ENCODE measurements at places on chromosomes 11 and 22. TPM values are rescaled to one million over a fixed set of nuclear protein-coding genes. Genes with fewer than 3 reads are reported as not detected.
A peak's percentile ranks its signal among the peaks of the same experiment; 100 is the strongest.

DNA sequence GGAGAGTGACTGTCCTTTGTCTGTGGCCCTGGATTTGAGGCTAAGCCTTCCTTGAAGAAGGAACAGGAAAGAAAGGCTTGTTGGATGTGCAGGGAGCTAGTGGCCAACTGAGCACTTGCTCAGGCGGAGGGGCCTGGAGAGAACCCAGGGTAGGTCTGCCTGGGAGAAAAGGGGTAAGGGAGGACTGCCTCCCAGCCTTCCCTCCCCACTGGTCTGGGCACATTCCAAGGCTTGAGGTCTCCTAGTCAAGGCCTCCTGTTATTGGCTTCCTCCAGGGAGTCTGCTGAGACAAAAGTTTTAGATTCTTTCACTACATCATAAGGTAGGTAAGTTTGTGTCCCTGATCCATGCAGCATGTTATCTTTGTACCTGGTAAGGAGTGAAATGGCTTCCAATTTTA, 15.2 kb downstream of the KCNQ1OT1 start:
- DNase-seq: no peak
- no peak overlapping the region for H3K4me3 ChIP-seq
- H3K4me1 ChIP-seq: no peaks in the 10 kb centered on the region
- H3K36me3 ChIP-seq: no peaks in the 10 kb centered on the region
- H3K27ac ChIP-seq: no peak overlapping the region

GRCh38 chr22:39833093-39833492, 60.5 kb downstream of the ENTHD1 start:
- H3K4me1 ChIP-seq: no peaks in the 10 kb centered on the region
- DNase-seq: no peak
- no peaks in the 10 kb centered on the region for H3K36me3 ChIP-seq
- H3K27me3 ChIP-seq: peaks cover 74% of the 10 kb centered on the region
- H3K27ac ChIP-seq: no peak overlapping the region

- no peak for DNase-seq
- H3K27ac ChIP-seq: no peak overlapping the region
- H3K4me3 ChIP-seq: no peak overlapping the region
- H3K4me1 ChIP-seq: no peaks in the 10 kb centered on the region
Measured at GRCh38 chr11:78889698-78890097, 315.0 kb upstream of the NARS2 start.

GRCh38 chr11:41274831-41275230, 184.6 kb downstream of the LRRC4C start:
- no peaks in the 10 kb centered on the region for H3K27me3 ChIP-seq
- no peak for DNase-seq
- H3K36me3 ChIP-seq: no peaks in the 10 kb centered on the region
- H3K4me1 ChIP-seq: no peaks in the 10 kb centered on the region
- H3K4me3 ChIP-seq: no peak overlapping the region

DNA sequence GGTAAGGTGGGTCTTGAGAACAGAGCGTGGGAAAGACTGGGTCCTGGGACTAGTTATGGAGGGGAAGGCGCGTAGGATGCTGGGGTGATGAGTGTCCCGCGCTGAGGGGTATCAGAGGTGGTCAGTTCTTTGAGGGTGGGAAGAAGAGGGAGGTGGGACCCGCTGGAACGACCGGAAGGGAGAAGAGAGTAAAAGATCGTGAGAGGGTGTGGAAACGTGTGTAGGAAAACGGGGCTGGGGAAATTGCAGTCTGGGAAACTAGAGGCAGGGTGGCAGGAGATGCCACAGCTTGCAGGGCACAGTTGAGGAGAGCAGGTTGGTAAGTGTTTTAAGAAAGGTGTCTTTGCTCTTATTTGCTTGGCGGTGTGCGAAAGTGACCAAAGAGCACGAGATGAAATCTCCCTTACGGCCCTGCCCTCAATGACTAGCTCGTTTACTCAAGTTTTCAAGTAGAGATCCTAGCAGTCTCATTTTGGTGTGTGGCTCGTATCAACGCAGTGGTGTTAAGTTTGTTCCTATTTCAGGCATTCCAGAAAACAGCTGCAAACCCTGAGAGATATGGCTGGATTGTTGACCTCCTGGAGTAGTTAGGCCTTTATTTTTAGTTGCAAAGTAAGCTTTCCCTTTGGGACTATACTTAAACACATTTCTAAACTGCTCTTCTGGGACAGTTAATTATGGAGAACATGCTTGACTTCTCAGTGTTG, 615 bp downstream of the STT3A start:
- peak; percentile 35 for DNase-seq
- H3K4me1 ChIP-seq: peaks cover 27% of the 10 kb centered on the region
- no peaks in the 10 kb centered on the region for H3K27me3 ChIP-seq

GRCh38 chr11:9633679-9634078, 30.2 kb upstream of the SWAP70 start:
- H3K27ac ChIP-seq: no peak overlapping the region
- no peak overlapping the region for H3K4me3 ChIP-seq
- H3K4me1 ChIP-seq: no peaks in the 10 kb centered on the region
- H3K27me3 ChIP-seq: no peaks in the 10 kb centered on the region
- H3K36me3 ChIP-seq: no peaks in the 10 kb centered on the region
- no peak for DNase-seq

DNA sequence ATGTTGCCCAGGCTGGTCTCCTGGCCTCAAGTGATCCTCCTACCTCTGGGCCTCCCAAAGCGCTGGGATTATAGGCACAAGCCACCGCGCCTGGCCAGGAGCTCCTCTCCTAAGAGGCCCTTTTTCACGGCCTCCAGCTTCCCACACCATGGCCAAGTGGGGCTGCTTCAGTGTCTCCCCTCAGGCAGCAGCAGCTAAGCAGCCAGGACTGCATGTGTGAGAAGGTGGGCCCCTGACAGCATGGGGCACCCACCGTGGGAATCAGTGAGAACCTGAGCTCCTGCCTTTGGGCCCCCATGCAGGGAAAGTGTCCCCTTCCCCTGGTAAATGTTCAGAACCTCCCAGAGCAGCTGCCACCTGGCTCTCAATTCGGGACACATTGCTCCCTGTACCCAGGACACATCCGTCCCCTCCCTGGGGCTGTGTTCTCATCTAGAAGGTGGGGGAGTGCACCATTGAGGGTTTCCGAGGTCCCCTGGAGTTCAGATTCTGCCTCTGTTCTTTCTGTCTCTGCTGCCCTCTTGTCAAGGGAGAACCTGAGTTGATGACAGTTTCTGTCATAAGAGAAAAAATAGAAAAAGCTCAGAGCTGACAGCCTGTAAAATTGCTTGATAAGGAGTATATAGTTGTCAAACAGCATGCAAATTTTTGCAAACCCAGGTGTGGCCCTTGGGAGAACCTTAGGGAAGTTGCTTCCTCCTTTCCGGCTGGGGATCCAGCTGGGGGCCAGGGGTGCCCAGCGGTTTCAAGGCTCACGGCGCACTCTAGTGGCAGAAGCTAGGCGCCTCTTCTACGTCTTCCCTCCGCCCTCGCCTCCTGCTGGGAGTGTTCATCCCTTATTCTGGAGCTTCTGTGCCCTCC, 29.7 kb downstream of the FAM83F start:
- H3K4me1 ChIP-seq: no peaks in the 10 kb centered on the region
- H3K27me3 ChIP-seq: no peaks in the 10 kb centered on the region
- DNase-seq: peak; percentile 67

DNA sequence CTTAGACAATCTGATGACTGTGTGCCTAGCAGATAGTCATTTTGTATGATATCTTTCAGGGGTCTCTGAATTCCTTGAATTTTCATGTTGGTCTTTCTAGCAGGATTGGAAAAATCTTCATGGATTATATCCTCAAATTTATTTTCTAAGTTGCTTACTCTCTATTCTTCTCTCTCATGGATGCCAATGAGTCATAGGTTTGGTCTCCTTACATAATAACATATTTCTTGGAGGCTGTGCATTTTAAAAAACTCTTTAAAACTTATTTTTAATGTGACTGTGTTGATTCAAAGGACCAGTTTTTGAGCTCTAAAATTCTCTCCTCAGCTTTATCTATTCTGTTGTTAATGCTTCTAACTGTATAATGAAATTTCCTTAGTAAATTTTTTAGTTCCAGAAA, 198.7 kb downstream of the AASDHPPT start:
- no peak overlapping the region for H3K4me3 ChIP-seq
- H3K27ac ChIP-seq: no peak overlapping the region
- H3K4me1 ChIP-seq: peaks cover 21% of the 10 kb centered on the region
- DNase-seq: peak; percentile 17
- no peaks in the 10 kb centered on the region for H3K27me3 ChIP-seq

DNA sequence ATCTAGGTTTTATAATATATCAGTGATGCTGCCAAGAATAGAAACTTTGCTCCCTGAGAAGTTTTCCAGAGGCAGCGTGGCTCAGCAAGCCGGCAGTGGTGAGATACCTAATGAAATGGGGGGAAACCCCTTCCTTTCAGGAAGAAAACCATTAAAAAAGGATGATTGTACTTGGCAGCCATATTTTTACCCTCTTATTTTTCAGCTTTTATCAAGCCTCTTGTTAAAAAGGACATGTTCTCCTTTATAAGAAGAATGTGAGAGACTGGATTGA, 9.0 kb upstream of the ME3 start:
- H3K27ac ChIP-seq: no peak overlapping the region
- H3K36me3 ChIP-seq: no peaks in the 10 kb centered on the region
- H3K27me3 ChIP-seq: no peaks in the 10 kb centered on the region

GRCh38 chr11:11935536-11935935, 72.9 kb downstream of the DKK3 start:
- no peak overlapping the region for H3K4me3 ChIP-seq
- no peak overlapping the region for H3K27ac ChIP-seq
- no peaks in the 10 kb centered on the region for H3K27me3 ChIP-seq
- peak; percentile 38 for DNase-seq
- peaks cover 28% of the 10 kb centered on the region for H3K4me1 ChIP-seq

- no peaks in the 10 kb centered on the region for H3K4me1 ChIP-seq
- no peaks in the 10 kb centered on the region for H3K36me3 ChIP-seq
- H3K27me3 ChIP-seq: no peaks in the 10 kb centered on the region
- no peak overlapping the region for H3K27ac ChIP-seq
- DNase-seq: no peak
Measured at GRCh38 chr11:115696563-115696962, 192.3 kb upstream of the CADM1 start.

DNA sequence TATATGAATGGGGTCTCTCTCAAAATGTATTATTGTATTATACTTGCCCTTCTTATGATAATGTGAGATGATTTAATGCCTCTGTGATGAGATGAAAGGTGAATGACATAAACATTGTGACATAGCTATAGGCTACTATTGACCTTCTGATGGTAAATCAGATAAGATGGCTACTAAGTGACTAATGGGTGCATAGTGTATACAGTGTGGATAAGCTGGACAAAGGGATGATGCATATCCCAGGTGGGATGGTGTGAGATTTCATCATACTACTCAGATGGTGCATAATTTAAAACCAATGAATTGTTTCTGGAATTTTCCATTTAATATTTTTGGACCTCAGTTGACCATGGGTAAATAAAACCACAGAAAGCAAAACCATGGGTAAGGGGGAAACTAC, 243.5 kb downstream of the SBF2 start:
- H3K36me3 ChIP-seq: peaks cover 3% of the 10 kb centered on the region
- no peak overlapping the region for H3K4me3 ChIP-seq
- no peaks in the 10 kb centered on the region for H3K27me3 ChIP-seq
- peak; percentile 85 for DNase-seq

GRCh38 chr22:35561796-35562526, 21.3 kb downstream of the RASD2 start:
- peak; percentile 31 for DNase-seq
- H3K36me3 ChIP-seq: no peaks in the 10 kb centered on the region
- no peak overlapping the region for H3K4me3 ChIP-seq
- H3K27ac ChIP-seq: no peak overlapping the region

GRCh38 chr11:111637885-111638284, 35.6 kb downstream of the SIK2 start:
- no peak for DNase-seq
- no peaks in the 10 kb centered on the region for H3K27me3 ChIP-seq
- H3K36me3 ChIP-seq: no peaks in the 10 kb centered on the region

GRCh38 chr11:70608568-70609470, 210.5 kb downstream of the CTTN start:
- DNase-seq: no peak
- no peaks in the 10 kb centered on the region for H3K36me3 ChIP-seq
- H3K4me3 ChIP-seq: no peak overlapping the region
- H3K27me3 ChIP-seq: no peaks in the 10 kb centered on the region
- H3K4me1 ChIP-seq: no peaks in the 10 kb centered on the region

DNA sequence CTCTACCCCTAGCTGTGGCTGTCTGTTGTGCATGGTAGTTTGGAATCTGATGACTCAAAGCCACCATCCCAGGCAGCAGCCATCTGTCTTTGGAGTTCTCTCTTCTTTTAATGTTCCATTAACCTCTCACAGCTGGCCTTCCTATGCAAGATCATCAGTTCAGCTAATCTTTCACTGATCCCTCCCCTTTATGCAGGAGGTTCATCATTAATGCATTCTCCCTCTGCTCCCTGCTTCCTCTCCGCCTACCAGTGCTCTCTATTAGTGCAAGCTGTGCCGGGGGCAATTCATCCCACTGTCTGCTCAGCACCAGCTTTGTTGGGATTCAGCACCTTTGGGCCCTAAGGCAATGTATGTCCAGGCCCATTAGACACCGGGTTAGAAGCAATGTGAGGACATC, 413.0 kb upstream of the LRRC4C start:
- peaks cover 1% of the 10 kb centered on the region for H3K4me1 ChIP-seq
- H3K36me3 ChIP-seq: no peaks in the 10 kb centered on the region
- no peak for DNase-seq

DNA sequence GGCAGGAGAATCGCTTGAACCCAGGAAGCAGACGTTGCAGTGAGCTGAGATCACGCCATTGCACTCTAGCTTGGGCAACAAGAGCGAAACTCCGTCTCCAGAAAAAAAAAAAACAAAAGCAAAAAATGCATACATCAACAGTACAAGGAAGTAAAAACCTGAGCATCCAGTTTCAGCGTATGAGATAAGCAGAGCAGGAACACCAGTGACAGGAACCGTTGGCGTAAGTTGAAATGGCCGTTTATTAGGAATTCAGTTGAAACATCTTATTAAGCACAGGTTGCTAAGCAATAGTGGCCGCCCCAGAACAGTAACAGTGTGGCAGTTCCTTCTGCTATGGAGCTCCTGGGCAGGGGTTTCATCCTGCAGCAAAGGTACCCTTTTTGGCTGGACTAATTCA, 4.0 kb upstream of the L3MBTL2 start:
- no peaks in the 10 kb centered on the region for H3K36me3 ChIP-seq
- no peak for DNase-seq
- H3K27me3 ChIP-seq: no peaks in the 10 kb centered on the region
- H3K4me3 ChIP-seq: no peak overlapping the region
- H3K4me1 ChIP-seq: peaks cover 3% of the 10 kb centered on the region

GRCh38 chr11:119964136-119965025, 173.5 kb downstream of the TRIM29 start:
- H3K36me3 ChIP-seq: no peaks in the 10 kb centered on the region
- H3K4me3 ChIP-seq: no peak overlapping the region
- H3K27me3 ChIP-seq: peaks cover 72% of the 10 kb centered on the region
- H3K4me1 ChIP-seq: no peaks in the 10 kb centered on the region

PIK3IP1 gene
- total RNA-seq: 1.9 TPM

KLHDC7B gene
- total RNA-seq: not detected

SLC1A2 gene
- not detected for total RNA-seq

GRIA4 gene
- not detected for total RNA-seq

BDNF gene
- 3.8 TPM for total RNA-seq

KCNJ5 gene
- not detected for total RNA-seq

NUP98 gene
- 136 TPM for total RNA-seq

MMP13 gene
- total RNA-seq: 2.4 TPM

MUC6 gene
- total RNA-seq: 0.18 TPM

OR10S1 gene
- total RNA-seq: not detected

CABP4 gene
- 0.55 TPM for total RNA-seq

Measured in PC-3 (cell line).